Thoracic aorta (tissue), 2 donors: ENCODE measurements at places on chromosomes 16 and 17. TPM values are rescaled to one million over a fixed set of nuclear protein-coding genes. Genes with fewer than 3 reads are reported as not detected.

DNA sequence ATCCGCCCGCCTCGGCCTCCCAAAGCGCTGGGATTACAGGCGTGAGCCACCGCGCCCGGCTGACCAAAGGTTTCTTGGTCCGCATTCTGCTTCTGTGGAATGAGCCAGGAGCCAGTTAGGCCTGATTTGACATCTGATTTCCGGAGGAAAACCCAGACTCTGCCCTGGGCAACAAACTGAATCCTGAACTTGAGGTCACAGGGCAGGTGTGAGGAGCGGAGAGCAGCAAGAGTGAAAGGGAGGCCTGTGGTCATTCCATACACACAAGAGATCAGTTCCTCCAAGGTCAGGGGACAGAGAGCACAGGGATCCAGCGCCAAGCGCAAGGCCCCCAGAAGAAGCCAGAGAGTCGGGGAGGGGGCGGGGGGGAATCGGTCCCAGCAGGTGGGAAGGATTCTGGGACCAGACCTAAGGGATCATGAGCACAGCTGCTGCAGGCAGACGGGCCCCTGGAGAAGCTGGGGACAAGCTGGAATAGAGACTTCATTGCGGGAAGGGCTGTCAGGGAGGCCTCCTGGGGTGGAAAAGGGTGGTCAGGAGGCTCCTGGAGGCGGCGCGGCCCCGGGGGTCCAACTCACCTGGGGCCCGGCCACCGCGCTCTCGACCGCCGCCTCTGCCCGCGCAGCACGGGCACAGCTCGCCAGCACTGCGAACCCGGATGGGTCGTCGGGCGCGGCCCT lies 436 bp downstream of the SHPK start:
- no peak for DNase-seq

- DNase-seq = no peak
These were observed 146.3 kb downstream of the TMEM132E start for GRCh38 chr17:34725725-34726124.

DNA sequence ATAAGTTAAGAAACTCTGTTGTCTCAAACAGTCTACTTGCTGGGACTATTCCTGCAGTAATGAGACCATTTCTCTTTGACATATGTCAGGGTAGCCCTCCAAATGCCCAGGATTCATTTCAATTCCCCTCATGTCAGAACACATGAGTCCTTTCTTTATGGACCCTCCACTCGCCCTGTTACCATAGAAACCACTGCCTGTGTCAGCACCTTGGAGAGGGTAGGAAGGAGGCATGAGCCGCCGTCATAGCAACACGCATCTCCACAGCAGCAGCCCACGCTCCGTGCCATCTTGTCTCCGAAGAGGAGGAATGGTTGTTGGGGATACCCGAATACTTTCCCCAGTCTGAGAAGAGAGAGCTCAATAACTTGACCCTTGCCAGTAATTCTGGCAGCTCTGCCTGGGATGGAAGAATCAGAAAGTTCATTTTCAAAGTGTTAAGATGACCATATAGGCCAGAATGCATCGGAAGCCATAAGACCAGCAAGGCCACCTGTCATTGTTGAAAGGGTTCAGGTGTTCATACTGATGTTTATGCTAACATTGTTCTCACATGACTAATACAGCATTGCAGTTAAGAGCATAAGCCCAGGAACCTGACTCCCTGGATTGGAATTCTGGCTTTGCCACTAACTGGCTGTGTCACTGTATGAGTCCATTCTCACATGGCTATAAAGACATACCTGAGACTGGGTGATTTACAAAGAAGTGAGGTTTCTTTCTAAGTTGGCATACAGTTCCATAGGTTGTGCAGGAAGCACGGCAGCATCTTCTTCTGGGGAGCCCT lies 141.3 kb downstream of the ABCC12 start:
- DNase-seq = no peak

SMIM36 gene
- not detected for total RNA-seq

GRCh38 chr16:27293343-27293742 lies 20.4 kb upstream of the IL4R start:
- DNase-seq = no peak

CHRNE gene
- total RNA-seq = not detected

GRCh38 chr16:2987833-2988232 lies 7.6 kb upstream of the PKMYT1 start:
- no peak for DNase-seq

DNA sequence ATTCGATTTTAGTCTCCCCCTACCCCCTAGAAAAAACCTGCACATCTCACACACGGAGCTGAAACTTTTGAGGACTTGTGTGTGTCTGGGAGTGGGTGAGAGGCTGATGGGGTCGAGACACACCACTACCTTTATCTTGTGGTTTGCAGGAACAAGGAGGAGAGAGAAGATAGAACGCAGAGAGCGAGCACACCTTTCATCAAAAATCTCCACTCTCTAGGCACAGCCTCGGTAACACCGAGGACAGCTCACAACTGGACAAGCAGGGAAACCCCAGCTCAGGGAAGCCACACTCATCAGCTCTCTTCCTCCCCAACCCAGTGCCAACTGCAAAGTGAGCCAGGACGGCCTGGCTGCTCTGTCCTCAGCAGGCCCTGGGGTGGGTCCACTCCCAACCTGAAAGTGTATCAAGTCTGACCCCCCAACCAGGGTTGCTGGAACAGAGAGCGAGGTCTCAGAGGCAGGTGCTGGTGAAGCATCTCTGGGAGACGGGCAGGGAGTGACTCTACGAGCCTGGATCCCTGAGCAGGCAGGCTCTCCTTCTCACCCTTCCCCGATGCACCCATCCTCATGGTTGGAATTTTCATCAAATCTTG lies 5.2 kb upstream of the GHDC start:
- DNase-seq = no peak

- no peak for DNase-seq
These were observed 8.7 kb downstream of the ZDHHC7 start for GRCh38 chr16:85002608-85003007.

- no peak for DNase-seq
These were observed 1.1 kb upstream of the PPL start for GRCh38 chr16:4937782-4938682.

- no peak for DNase-seq
These were observed 80.2 kb downstream of the BRIP1 start for GRCh38 chr17:61783120-61783519.

OR1A1 gene
- total RNA-seq = not detected

GRCh38 chr17:38798614-38799500 lies 499 bp downstream of the PIP4K2B start:
- peak; percentile 8 for DNase-seq

DNA sequence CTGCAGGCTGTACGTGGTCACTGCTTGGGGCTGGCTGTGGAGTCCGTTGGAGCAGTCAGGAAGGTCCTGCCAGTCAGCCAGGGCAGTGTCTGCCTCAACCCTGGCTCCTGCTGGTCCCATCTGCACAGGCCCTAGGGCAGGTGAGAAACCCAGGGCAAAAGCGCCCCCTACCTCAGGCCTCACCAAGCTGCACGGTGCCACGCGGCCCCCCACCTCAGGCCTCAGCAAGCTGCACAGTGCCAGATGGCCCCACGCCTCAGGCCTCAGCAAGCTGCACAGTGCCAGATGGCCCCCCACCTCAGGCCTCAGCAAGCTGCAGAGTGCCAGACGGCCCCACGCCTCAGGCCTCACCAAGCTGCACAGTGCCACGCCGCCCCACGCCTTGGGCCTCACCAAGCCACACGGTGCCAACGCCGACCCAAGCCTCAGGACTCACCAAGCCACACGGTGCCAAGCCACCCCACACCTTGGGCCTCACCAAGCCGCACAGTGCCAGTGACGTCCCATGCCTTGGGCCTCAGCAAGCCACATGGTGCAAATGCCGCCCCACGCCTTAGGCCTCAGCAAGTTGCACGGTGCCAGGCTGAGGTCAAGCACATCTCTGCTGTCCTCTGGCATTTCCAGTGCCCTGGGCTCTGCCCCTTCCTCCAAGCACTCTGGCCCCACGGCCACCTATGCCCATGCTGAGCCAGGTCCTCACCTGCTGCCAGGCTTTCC lies 5.5 kb downstream of the TMEM204 start:
- no peak for DNase-seq

DNA sequence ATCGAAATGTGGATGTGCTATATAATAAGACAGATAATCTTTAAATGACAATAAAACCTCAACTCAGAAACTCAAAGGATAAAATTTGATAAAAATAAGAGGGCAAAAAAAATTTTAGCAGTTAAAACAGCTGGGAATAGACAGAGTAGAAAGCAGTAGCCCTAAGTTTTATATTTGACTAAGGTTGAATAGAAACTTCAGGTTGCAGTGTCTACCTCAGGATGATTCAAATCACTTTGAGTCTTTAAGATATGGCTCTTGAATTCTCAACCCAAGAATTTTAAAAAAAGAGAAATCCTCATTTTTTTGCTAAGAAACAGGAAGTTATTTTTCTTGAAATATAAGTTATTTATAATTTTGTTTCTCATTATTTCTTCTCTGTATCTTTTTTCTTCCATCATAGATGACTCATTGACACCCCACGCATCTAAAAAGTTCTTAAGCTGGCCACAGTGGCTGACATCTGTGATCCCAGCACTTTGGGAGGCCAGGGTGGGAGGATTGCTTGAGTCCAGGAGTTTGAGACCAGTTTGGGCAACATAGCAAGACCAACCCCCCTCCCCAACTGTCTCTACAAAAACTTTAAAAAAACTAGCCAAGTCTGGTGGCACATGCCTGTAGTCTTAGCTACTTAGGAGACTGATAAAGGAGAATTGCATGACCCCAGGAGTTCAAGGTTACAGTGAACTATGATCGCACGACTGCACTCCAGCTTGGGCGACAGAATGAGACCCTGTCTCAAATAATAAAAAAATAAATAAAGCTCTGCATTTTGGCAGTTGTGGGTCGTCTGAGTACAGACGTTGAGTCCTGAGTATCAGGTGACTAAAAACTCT lies 23.9 kb downstream of the NFAT5 start:
- DNase-seq = no peak

MYH13 gene
- total RNA-seq = not detected

GRCh38 chr16:84550096-84550495 lies 45.6 kb upstream of the MEAK7 start:
- no peak for DNase-seq

PPY gene
- not detected for total RNA-seq

KRTAP16-1 gene
- not detected for total RNA-seq

GRCh38 chr16:13029786-13030185 lies 128.4 kb downstream of the SHISA9 start:
- DNase-seq = no peak

KRTAP3-2 gene
- total RNA-seq = not detected

MT1G gene
- total RNA-seq = 34.7 TPM

GRCh38 chr16:19923396-19923795 lies 38.7 kb upstream of the GPRC5B start:
- DNase-seq = no peak

DNA sequence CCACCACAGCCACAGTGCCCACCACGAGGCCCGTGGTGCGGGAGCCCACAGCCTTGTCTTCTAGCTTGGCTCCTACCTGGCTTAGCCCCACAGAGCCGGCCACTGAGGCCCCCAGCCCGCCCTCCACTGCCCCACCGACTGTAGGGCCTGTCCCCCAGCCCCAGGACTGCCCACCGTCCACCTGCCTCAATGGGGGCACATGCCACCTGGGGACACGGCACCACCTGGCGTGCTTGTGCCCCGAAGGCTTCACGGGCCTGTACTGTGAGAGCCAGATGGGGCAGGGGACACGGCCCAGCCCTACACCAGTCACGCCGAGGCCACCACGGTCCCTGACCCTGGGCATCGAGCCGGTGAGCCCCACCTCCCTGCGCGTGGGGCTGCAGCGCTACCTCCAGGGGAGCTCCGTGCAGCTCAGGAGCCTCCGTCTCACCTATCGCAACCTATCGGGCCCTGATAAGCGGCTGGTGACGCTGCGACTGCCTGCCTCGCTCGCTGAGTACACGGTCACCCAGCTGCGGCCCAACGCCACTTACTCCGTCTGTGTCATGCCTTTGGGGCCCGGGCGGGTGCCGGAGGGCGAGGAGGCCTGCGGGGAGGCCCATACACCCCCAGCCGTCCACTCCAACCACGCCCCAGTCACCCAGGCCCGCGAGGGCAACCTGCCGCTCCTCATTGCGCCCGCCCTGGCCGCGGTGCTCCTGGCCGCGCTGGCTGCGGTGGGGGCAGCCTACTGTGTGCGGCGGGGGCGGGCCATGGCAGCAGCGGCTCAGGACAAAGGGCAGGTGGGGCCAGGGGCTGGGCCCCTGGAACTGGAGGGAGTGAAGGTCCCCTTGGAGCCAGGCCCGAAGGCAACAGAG lies 10.5 kb downstream of the VASN start:
- no peak for DNase-seq

MT1A gene
- total RNA-seq = 168 TPM

- DNase-seq = no peak
These were observed 170.7 kb downstream of the CYB561 start for GRCh38 chr17:63275318-63275970.

SEPTIN12 gene
- total RNA-seq = not detected

GRCh38 chr17:67256075-67256732 lies 11.2 kb upstream of the HELZ start:
- DNase-seq = no peak

DNA sequence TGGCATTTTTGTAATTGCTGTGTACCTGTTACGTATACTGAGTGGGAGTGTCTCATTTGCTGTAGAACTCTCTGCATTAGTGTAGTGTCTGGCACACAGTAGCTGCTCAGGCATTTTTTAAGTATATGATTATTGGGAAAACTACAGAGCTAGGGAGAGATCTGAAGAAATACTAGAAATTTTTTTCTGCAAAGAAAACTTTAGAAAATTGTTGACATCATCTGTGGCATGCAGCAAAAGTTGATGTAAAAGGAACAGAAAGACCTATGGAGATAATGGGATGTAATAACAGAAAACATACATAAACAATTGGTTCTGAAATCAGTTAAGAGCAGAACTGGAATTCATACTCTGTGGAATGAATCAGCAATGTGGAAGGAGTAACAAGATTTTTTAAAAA lies 11.6 kb downstream of the CLTC start:
- no peak for DNase-seq

- DNase-seq = no peak
These were observed 9.5 kb downstream of the KRT12 start for GRCh38 chr17:40857535-40857934.

GRCh38 chr17:28506763-28507487 lies 777 bp downstream of the FOXN1 start:
- no peak for DNase-seq

CLEC19A gene
- not detected for total RNA-seq
